ENCODE measurements at places on chromosomes 2 and 18.

GRCh38 chr2:34241905-34242762, 643.0 kb upstream of the FAM98A start:
- no peak for DNase-seq

GRCh38 chr2:151886241-151886640, 58.0 kb upstream of the ARL5A start:
- no peak for DNase-seq

GRCh38 chr18:51603551-51603950, 406.1 kb upstream of the MEX3C start:
- DNase-seq, result no peak

GRCh38 chr2:121529439-121530211, 1.1 kb upstream of the RNU4ATAC start:
- no peak for DNase-seq

GRCh38 chr2:38823386-38823785, 45.4 kb downstream of the GEMIN6 start:
- DNase-seq, result no peak

- no peak for DNase-seq
These were observed 9.5 kb upstream of the GRHL1 start for GRCh38 chr2:9941996-9942390.

- DNase-seq, result no peak
These were observed 4.1 kb downstream of the CYTIP start for GRCh38 chr2:157439824-157440186.

GRCh38 chr18:75223687-75224347, 13.2 kb downstream of the TSHZ1 start:
- no peak for DNase-seq

DNA sequence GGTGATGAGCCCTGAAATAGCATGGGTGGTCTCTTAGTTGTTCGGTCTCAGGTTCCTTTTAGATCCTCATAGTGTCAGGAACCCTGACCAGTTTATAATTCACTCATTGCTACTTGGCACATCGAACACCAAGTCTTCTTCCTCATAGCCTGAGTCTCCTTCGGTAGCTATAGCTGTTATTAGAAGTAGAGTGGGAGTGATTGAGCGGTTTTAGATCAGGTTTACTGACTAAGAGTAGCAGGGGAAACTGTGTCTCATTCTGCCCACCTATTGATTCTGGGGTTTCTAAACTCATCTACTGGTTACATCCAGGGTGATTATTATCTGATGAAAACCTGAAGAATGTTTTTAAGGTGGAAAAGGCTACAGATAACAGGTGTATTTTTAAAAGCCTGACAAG, 114.6 kb downstream of the SETBP1 start:
- no peak for DNase-seq

DNA sequence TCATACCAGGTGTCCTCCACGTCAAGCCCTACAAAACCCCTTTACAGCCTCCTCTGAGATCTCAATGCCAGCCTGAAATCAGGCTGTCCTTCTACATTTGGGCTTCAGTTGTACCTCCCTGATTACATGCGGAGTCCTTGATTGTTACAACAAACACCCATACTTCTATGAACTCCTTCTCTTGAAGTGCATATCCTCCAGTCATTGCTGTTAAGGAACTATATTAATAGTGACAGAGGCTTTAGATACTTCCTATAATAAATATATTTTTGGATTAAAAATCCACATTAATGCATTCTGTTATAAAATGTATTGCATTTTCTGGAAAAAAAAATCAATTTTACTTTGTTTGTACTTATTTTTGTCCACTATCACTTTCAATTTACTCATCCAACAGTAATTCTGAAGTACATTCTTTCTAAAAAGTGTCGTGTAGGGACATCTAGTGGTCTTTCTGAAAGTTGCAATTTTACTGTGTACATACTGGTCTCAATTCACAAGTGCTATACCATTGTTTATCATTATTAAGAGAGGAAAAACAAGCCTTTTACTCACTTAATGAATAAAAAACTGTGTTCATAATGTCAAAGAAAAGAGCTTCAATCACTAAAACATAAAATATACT, 316.4 kb downstream of the DSEL start:
- peak; percentile 79 for DNase-seq

DNA sequence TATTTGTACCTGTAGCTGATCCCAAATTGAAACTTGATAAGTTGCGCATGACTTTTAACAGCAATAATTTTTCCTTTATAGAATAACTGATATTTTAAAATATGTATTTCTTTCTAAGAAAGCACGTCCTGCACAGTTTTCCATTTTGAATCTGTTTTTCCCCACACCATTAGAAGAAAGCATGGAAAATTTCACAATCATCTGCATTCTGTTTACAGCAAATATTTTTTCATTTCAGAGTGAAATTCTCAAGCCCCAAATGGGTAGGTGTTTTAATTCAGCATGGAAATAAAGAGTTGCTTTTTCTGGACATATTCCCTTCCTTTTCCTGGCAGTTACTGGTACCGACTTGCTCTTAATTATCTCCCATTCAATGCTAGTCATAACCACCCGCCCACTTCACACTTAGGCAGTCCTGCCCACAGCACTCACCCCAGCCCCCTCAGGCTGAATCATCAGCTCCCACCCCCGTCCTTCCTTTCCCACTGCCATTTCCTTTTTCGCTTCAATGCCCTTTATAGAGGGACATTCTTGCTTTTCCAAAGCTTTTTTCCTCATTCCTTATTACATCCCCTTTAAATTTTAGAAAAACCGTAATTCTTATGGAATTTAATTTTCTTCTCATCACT, 89.2 kb upstream of the GLS start:
- DNase-seq, result no peak

GRCh38 chr18:23585007-23585871, 1.1 kb downstream of the NPC1 start:
- no peak for DNase-seq

DNA sequence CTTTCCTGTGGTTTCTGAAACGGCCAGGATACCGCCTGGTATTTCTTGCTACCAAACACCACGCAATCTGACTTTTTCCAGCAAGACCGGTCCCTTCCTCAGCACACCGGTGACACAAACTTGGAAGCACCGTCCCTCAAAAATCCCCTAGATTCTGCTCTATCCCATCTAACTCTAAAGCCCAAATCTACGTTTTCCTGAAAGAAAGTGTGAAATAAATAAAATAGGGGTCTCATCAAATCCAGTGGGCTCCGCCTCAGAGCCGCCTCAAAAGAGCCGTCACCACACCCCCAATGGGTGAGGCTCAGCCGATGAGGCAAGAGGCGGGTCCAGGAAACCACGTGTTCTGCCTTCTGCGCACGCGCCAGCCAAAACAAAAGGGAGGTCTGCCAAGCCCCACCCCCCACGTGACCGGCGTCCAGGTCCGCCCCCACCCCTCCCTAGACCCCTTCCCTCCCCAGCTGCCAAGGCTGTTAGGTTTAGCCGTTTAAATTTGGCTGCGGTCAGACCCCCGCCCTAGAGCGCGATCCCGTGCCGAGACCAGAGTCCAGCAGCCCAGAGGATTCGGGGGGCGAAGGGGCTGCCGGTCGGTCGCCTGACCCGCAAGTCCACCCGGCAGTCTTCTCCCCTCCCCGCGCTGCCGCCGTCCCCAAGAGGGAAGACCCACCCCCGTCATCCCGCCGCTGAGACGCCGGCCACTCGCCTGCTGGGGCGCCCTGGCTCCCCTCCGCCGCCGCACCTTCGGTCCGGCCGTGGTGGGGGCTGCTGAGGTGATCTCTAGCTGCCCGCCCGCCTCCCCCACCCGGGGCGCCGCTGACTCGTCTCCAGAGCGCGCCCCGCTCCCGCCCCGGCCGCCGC, 534 bp downstream of the KANSL1L start:
- DNase-seq, result peak; percentile 90

- DNase-seq, result no peak
These were observed 99.4 kb downstream of the MYOM1 start for GRCh38 chr18:3120356-3120755.

- DNase-seq, result no peak
These were observed 818.3 kb upstream of the GYPC start for GRCh38 chr2:125837611-125838010.

- no peak for DNase-seq
These were observed 154.7 kb upstream of the HS6ST1 start for GRCh38 chr2:128473175-128474035.

- no peak for DNase-seq
These were observed 147.0 kb upstream of the OSR1 start for GRCh38 chr2:19505199-19506136.

DNA sequence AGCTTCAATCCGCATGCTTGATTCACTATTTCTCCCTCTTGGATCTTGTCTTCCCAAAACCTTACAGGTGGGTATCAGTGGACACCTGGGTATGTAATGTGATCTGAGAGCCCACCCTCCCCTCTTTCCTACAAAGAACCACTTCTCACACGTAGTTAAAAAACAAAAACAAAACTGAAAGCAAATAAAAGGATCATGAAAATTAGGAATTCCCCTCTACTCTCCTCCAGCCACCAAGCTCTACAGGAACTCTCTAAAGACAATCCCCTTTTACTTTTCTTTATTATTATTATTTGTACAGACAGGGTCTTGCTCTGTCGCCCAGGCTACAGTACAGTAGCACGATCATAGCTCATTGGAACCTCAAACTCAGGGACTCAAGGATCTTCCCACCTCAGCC, 40.8 kb upstream of the MYO1B start:
- no peak for DNase-seq

DNA sequence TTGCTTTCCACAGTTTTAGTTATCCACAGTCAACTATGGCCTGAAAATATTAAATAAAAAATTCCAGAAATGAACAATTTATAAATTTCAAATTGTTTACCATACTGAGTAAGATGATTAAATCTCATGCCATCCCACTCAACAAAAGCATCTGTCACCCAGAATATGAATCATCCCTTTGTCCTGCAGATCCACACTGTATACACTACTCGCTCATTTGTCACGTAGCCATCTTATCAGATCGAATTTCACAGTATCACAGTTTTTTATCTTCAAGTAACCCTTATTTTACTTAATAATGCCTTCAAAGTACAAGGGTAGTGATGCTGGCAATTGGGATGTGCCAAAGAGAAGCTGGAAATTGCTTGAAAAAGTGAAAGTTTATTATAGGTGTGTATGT, 291.8 kb upstream of the LRATD1 start:
- no peak for DNase-seq

- DNase-seq, result no peak
These were observed 22.8 kb upstream of the E2F6 start for GRCh38 chr2:11488809-11489208.

DNA sequence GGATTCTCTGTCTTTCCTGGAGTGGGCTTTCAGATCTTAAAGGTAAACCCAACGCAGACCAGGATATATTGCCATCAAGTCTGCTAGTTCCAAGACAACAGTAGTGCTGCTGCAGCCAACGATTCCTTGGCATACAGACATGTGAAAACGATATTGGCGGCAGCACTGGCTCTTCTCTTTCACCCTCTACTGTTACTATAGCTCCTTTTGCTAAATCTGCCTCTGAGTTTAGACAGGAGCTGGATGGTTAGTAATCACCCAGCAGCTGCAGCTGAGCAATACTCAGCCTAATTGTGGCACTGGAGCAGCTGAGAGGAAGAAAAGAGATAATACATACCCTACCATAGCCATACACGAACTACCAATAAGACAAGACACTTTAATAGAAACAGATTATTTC, 4.0 kb downstream of the YES1 start:
- DNase-seq, result no peak

- DNase-seq, result no peak
These were observed 116.1 kb downstream of the RNF144A start for GRCh38 chr2:7033136-7033960.

- no peak for DNase-seq
These were observed 182.4 kb downstream of the CELF4 start for GRCh38 chr18:37383036-37383785.
